Uterus (tissue), 4 donors: ENCODE measurements at places on chromosomes 11 and 22.

- no peaks in the 10 kb centered on the region for H3K27me3 ChIP-seq
- no peaks in the 10 kb centered on the region for H3K36me3 ChIP-seq
- H3K27ac ChIP-seq: no peak overlapping the region
- no peak for DNase-seq
Observed at GRCh38 chr22:37283393-37283937, 1.2 kb downstream of the CYTH4 start.

GRCh38 chr22:47340851-47341436 is 578.5 kb downstream of the TBC1D22A start:
- H3K4me1 ChIP-seq: no peaks in the 10 kb centered on the region
- H3K4me3 ChIP-seq: no peak overlapping the region
- no peak overlapping the region for H3K27ac ChIP-seq
- H3K27me3 ChIP-seq: no peaks in the 10 kb centered on the region

GRCh38 chr11:85961930-85962363 is 106.8 kb downstream of the CCDC83 start:
- no peaks in the 10 kb centered on the region for H3K36me3 ChIP-seq
- H3K27ac ChIP-seq: no peak overlapping the region
- H3K4me1 ChIP-seq: no peaks in the 10 kb centered on the region
- no peak overlapping the region for H3K4me3 ChIP-seq
- no peaks in the 10 kb centered on the region for H3K27me3 ChIP-seq

- peaks cover 4% of the 10 kb centered on the region for H3K4me1 ChIP-seq
- DNase-seq: no peak
- no peaks in the 10 kb centered on the region for H3K36me3 ChIP-seq
- H3K27ac ChIP-seq: no peak overlapping the region
Observed at GRCh38 chr11:75308116-75308515, 43.3 kb downstream of the ARRB1 start.

DNA sequence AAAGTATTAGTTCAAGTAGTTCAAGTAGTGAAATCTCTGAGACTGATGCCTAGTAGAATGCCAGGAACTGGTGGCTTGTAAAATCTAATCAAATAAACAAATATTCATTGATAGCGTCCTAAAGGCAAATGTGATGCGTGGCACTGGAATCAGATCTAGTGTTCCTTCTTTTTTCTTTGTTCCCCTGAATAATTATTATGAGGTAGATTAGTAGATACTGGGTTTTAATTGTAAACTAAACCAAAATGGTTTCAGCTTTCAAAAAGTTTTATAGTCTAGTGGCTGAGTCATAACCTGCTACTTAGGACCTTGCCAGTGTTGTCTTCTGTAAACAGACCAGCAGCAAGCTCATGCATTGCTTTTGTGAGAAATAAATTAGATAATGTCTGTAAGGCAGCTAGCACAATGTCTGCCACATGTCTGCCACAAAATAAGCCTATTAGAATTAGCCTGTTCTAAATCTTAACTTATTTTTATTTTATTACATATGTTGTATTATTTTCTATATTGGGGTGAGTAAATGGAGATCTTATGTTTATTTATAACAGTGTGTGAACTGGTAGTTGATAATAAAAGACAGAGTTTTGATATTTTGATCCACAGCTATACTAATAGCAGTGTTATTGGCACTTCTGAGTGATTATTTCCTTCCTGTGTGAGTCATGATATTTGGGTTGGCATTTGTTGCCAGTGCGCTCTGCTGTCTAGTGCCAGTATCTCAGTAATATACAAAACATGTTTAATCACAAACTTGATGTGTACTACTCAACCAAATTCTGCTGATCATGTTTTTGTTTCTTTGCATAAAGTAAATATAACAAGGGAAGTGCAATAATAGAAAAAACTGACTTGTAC is 135.7 kb downstream of the TMEM135 start:
- H3K4me1 ChIP-seq: no peaks in the 10 kb centered on the region
- H3K27me3 ChIP-seq: no peaks in the 10 kb centered on the region
- no peaks in the 10 kb centered on the region for H3K36me3 ChIP-seq

GRCh38 chr22:40595497-40596234 is 40.9 kb downstream of the MRTFA start:
- no peaks in the 10 kb centered on the region for H3K36me3 ChIP-seq
- no peak overlapping the region for H3K4me3 ChIP-seq
- no peaks in the 10 kb centered on the region for H3K27me3 ChIP-seq
- H3K4me1 ChIP-seq: no peaks in the 10 kb centered on the region
- no peak for DNase-seq
- H3K27ac ChIP-seq: no peak overlapping the region
